ENCODE measurements at places on chromosomes 1 and 21.

GRCh38 chr1:70717656-70718055 is 306.6 kb downstream of the CTH start:
- DNase-seq, result no peak

- DNase-seq, result no peak
These were observed 633.8 kb downstream of the PTPRC start for GRCh38 chr1:199272628-199273086.

DNA sequence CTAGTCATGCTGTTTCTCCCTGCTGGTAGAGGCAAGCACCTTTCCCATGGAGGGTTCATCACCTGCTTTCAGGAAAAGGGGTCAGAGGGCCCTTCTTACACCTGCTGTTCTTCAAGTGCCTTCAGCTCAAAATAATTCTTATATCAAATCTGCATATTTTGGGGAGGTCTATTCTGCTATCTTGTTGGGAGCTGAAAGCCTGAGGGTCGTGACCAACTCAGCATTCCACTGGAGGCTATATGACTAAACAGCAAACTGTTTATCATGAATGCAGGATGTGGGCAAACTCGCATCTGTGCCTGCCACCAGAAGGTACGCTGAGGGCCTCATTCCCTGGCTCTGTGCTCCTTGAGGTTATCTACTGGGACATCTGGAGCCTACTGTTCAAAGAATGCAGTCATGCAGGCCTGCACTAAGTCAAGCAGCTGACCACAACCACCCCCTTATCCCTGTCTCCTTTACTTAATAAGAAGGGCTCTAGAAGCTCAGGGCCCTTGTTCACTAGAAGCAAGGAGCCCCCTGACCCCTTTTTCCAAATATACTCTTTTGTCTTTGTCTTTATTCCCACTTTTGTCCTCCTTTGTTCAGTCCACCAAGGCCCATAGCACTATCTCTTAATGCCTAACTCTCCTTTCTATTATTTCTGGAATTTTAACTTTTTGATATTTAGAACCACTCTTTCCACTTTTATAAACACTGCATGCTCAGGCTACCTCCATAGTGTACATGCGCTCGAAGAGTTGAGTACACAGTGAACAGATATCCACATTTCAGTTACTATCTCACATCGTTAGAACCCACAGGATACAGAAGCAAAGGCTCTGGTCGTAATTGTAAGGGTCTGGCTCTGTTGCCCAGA is 4.5 kb upstream of the TRIM17 start:
- no peak for DNase-seq

GRCh38 chr1:77671836-77672235 is 10.6 kb downstream of the ZZZ3 start:
- no peak for DNase-seq

- DNase-seq, result peak; percentile 55
These were observed 2.8 kb downstream of the ANKRD34A start for GRCh38 chr1:145961425-145962156.

- DNase-seq, result no peak
These were observed 10.1 kb upstream of the GSTM3 start for GRCh38 chr1:109750920-109751319.

DNA sequence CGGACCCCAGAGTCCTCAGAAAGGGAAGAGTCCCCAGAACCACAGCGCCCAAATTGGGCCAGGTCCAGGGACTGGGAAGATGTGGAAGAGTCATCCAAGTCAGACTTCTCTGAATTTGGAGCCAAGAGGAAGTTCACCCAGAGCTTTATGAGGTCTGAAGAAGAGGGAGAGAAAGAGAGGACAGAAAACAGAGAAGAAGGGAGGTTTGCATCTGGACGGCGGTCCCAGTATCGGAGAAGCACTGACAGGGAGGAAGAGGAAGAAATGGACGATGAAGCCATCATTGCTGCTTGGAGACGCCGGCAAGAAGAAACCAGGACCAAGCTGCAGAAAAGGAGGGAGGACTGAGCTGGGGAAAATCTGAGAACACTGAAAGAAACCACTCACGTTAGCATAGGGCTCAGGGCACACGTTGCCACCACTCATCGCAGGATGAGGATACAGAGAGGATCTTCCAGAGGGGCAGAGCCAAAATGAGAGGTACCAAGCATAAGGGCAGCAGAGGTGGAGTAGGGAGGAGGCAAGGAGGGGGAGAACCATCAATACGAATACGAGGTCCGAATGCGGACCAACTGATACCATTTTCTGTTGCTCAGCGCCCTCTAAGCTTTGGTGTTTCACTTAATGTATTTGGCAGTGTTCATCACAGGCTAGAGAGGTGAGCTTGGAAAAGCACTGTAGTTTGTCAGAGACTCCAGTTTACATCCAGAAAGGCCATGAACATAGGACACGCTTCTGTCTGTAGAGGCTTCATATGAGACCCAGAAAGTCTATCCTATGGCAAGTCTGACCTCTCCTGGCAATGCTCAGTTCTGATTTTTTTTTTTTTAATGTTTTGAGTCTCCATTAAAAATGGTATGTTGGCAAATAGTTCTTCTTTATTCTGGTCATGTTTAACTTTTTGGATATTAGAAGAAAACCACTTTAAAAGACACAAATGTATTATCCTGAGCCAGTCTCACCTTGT is 34.7 kb downstream of the STYXL2 start:
- no peak for DNase-seq

- DNase-seq, result no peak
These were observed 1.4 kb downstream of the B4GALT3 start for GRCh38 chr1:161175771-161176453.

DNA sequence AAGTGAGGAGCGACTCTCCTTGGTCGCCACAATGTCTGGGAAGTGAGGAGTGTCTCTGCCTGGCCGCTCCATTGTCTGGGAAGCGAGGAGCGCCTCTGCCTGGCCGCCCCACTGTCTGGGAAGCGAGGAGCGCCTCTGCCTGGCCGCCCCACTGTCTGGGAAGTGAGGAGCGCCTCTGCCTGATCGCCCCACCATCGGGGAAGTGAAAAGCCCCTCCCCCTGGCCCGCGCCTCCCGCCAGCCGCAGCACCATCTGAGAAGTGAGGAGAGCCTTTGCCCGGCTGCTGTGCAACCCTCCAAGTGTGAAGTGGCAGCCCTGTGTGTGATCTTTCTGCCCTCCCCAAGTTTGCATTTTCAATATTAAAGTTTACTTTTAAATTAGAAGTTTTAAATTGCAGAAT is 95.0 kb upstream of the PPP2R5A start:
- no peak for DNase-seq

- DNase-seq, result no peak
These were observed 173.0 kb upstream of the LYPLAL1 start for GRCh38 chr1:219000631-219001030.

DNA sequence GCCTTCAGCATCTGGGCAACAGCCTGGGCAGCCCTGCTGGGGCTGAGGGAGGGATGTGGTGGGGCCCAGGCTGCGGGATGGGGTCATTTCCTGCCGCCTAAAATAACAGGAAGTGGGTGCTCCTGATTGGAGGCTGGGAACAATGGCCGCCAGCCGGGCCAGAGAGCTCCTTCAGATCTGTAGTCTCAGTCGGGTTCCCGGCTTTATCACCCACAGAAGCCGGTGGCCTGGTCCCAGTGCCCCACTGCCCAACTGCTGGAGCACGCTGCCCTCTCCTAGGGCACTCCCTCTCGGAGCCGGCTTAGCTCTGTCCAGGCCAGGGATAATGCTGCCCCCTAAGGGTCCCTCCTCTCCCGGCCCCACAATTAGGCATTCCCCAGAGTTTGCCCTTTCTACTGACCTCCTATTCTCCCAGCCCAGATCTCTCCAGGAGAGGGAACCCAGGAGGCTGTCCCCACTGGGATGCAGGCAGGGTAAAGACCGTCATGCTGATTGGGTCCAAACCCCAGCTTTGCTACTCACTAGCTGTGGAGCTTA is 5.1 kb downstream of the MAP7D1 start:
- DNase-seq, result peak; percentile 55

DNA sequence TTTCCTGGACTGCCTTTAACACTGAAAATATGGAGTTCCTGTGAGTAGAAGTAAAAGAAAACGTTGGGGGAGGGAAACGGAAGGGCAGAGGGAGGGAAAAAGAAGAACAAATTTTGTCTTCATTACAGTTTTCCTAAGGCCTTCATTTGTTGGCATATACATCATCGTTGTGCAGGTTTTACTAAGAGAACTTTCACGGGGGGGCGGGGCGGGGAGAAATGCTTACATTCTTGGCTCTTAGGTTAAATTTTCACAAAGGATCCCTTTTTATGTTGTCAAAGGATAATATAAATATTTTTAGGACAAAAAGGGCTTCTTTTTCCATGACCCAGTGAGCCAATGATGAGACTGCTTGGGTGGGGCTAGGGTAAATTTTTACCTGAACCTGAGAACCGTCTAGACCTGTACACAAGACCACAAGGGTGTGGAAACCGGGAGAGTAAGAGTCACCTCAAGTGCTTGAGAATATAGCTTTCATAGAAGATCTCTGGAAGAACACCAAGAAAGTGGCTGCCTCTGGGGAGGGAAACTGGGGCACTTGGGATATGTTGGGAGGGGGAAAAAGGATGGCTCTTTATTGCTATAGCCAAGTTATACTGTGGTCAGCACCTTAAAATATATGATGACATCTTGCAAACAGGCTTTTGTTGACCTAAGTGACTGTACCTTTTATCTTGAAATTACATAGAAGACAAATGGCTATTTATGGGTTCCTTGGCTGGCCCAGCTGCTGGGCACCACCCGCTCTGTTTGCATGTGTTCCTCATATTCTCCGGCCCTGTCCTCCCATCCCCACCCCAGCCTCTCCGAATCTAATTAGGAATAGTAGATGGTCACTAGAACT is 2.0 kb upstream of the UTP25 start:
- no peak for DNase-seq

GRCh38 chr1:244302876-244303609 is 148.7 kb downstream of the ADSS2 start:
- DNase-seq, result no peak

DNA sequence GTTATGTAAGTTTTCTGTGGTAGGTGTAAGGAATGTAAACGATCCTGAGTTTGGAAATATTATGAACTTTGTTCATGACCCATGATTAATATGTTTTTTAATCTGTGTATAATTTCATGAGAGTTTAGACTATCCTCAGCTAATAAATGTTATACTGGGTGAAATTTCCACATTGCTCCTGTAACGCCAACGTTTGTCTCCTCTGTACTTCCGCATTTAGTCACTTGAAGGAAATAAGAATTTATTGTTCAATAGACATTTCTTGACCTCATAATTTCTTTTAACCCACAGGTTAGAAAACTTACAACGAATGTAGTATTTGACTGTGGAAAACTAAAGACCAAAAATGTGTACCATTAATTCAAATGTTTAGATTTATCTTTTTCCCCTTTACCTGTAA is 876 bp downstream of the KCNJ15 start:
- DNase-seq, result no peak

GRCh38 chr1:45543581-45544417 is 6.8 kb upstream of the AKR1A1 start:
- peak; percentile 47 for DNase-seq

GRCh38 chr1:222818171-222818570 is 3.3 kb downstream of the DISP1 start:
- no peak for DNase-seq

DNA sequence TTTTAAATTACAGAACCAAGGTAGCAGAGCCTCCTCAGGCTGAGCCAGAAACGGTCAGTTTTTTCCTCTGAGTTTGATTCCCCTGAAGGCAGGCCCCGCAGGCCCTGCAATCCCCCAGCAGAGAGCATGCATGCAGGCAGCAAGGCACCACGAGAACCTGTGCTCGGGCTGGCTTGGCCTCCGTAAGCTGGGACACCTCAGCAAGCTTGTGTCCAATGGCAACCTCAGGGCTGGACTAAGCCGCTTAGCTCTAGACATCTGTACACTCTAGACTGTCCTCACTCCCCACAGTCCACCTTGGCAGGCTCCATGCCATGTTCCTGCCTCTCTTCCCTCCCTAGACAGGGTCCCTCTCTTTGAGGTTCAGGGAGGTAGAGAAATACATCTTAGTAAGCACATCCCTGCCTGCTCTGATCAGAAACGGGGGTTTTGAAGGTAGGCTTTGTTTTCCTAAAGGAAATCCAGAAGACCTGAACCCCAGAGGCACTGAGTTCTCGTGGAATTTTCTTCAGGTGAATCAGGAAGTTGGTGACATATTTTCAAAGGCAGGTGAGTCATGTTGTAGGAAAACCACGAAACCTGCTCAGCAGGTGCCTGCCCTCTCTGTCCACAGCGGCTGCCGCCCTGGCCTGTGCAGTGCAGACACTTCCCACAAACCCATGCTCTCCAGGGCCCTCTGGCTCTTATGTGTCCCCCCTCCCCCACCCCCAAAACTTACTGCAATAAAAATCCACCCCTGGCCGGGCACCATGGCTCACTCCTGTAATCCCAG is 7.0 kb downstream of the TMEM63A start:
- DNase-seq, result no peak

DNA sequence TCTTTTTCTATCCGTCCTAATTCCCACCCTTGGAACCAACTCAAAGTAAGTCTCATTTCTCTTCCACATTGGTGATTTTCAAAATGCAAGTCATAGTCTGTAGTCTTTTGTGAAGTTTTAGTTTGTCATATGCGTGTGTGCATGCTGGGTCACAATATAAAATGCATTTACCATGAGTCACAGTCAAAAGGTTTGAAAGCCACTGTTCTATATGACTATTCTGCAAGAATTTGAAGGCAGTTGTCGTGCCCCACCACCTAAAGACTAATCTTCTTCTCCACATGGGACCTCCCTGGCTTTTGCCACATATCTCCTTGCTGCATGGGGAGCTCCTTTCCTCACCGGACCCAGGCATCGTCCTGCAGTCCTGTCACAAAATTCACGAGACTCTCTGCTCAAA is 1.6 kb downstream of the STPG1 start:
- no peak for DNase-seq

GRCh38 chr21:32298658-32299081 is at the start of gene MRAP:
Gene MRAP, plus strand, starts transcription at chr21:32298855. Its CDS starts 117 bp downstream, at chr21:32298972.
- no peak for DNase-seq

GRCh38 chr1:31259746-31260145 is 20.1 kb upstream of the NKAIN1 start:
- DNase-seq, result no peak

DNA sequence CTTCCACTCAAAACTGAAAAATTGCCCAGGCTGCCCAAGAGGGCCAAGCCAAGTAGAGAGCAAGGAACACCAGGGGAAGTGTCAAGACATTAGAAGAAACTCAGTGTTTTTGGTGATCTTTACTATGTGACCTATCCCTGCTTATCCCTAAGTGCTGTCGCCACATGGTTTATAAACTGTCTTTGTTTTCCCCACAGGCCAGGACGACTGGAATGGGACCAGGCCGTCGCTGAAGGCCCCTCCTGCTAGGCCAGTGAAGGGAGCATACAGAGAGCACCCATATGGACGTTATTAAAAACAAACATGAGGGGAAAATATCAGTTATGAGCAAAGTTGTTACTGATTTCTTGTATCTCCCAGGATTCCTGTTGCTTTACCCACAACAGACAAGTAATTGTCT is 28.7 kb downstream of the KHDRBS1 start:
- DNase-seq, result no peak

DNA sequence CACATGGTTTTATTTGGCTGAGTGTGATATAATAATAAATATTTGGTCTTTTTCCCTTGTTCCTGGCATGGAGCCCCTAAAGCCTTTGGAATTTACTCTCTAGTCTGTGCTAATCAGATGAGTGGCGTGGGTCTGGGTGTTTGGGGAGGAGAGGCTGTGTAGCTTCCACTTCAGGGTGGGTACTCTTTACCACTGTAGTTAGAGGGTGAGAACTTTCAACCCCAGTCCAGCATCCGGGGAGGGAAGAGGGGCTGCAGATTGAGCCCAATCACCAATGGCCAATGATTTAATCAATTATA is 20.0 kb downstream of the USP25 start:
- DNase-seq, result no peak

- peak; percentile 40 for DNase-seq
These were observed 6.0 kb downstream of the TNFRSF14 start for GRCh38 chr1:2561898-2562895.
